ENCODE measurements at places on chromosomes 1 and 21.

- DNase-seq = no peak
Observed at GRCh38 chr1:94265906-94266305, 28.5 kb upstream of the ARHGAP29 start.

GRCh38 chr1:159866066-159866465, 3.6 kb upstream of the VSIG8 start:
- DNase-seq = no peak

DNA sequence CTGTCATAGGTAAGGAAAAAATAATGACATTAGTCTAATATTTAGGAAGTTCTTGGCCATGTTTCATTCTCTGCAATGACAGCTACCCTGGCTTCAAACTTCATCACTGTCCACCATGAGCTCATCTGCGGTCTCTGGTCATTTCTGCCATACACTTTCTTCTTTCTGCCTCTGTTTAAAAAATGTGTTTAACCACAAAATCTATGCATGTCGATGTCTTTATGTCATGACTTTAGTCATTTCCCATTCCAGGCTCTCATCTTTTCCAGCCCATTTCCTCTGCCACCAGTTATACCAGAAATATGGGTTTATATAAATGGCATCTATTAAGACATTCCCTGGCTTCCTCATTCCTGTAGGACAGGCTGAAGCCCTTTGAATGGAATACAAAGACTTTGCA, 68.5 kb upstream of the DUSP10 start:
- no peak for DNase-seq

GRCh38 chr1:13892671-13893325, 192.8 kb downstream of the PRDM2 start:
- no peak for DNase-seq

GRCh38 chr1:818618-819291, 105.0 kb upstream of the SAMD11 start:
- no peak for DNase-seq

DNA sequence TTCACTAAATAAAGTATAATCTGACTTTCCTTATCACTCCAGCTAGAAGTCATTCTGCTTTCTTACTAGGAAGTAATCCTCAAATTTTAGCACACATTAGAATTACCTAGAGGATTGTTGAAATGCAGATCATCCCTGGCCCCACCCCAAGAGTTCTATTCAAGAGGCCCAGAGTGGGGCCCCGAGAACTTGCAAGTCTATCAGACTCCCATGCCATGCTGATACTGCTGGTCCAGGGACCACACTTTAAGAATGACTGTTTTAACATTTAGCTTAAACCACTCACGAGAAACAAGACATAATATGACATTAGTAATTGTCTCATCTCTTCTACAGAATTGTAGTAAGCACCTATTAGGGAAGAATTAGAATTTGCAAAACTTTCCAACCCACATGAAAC, 7.7 kb upstream of the SYNJ1 start:
- DNase-seq = no peak

- DNase-seq = peak; percentile 11
Observed at GRCh38 chr1:100622506-100622905, 84.6 kb downstream of the GPR88 start.

DNA sequence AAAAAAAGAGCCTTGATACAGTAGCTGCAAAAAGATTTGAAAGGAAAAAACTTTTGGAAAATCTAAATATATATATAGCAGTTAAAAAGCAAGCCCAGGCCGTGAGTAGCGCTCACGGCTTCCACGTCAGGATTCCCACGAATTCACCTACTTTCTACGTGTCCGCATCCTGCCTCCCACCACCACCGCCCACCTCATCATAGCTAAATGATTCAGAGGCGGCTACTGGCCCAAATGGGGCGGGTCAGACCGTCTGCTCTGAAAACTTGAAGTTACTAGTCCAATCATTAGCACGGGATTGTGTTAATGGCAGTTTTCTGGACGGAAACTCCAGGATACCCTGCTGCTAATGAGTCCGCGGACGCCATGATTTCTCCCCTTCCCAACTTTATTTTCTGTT, 1.3 kb upstream of the CCSAP start:
- DNase-seq = no peak

GRCh38 chr21:35840949-35841348, 219.4 kb downstream of the SETD4 start:
- peak; percentile 50 for DNase-seq

DNA sequence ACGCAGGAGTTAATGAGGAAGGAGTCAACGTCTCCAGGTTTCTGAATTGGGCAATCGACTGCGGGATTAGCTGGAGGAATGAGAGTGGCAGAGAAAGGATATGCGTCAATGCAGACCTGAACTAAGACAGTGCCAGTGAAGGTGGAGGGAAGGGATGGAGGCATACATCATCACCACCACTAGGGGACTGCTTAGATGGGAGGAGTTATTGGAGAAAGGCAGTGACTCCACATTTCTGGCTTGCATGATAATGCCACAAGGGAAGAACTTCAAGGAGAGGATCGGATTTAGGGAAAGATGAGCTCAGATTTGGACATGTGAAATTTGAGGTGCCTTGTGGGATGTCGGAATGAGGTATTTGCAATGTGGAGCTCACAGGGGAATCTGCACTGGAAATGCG, 17.5 kb downstream of the VASH2 start:
- peak; percentile 79 for DNase-seq

DNA sequence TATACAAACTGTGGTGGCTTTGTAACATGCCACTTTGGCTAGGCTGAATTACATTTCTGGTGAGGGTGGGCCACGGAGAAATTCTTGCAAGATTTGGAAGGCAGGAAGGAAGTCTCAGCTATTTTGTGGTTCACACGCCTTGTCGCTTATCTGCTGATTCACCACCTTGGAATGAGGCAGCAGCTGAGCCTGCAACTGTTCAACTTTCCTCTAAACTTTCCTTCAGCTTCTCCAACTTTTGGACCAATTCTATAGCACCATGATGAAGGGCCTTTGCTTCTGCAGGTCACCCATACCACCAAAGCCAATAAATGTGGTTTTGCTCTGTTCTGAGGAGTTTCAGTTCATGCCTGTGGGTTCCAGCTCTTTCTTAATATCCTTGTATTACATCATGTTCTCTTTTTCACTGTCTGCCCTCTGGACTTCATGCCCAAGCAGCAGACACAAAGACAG, 337.6 kb upstream of the SNX7 start:
- DNase-seq = no peak

GRCh38 chr21:36030581-36031189, 29.6 kb downstream of the SETD4 start:
- DNase-seq = no peak

DNA sequence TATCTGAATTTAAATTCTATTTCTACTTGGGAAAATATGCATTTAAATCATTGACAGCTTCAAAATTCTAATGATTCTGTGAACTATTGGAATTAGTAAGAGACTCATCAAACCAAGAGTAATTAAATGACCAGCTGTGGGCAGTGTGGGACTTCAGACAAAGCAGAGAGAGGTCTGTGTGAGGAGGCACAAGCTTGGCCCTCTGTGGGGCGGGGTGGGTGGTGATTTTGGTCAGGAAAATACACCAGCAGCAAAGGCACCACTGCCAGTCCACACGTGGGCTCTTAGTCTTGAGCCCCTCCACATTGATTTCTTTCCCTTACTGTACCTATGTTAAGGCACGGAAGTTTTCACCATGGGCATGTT, 39.2 kb upstream of the RAB4A start:
- DNase-seq = no peak

DNA sequence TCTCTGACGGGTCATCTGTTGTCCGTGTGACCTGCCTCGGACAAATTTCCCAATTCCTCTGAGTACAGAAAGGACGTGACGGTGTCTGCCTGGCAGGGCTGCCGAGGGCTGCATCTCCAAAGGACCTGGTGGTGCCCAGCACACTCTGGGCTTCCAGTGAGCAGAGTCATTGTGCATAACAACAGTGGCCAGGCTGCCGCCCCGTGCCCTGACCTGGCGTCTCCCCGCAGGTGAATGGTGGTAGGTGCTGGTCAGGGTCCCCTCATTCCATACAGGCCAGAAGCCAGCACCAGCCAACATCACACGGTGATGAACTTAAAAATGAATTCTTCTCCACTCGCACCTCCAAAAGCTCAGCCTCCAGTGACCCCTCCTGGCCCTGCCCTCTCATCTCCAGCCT, 28.2 kb downstream of the PRDM16 start:
- no peak for DNase-seq

GRCh38 chr1:58755468-58755872, 28.4 kb downstream of the JUN start:
- peak; percentile 5 for DNase-seq

All from NCI-H524 (cell line).